ENCODE measurements at places on chromosomes 11 and 22.

- DNase-seq, result no peak
Observed at GRCh38 chr11:131063638-131064037, 147.4 kb upstream of the SNX19 start.

- no peak for DNase-seq
Observed at GRCh38 chr11:128678024-128678423, 15.8 kb upstream of the FLI1 start.

DNA sequence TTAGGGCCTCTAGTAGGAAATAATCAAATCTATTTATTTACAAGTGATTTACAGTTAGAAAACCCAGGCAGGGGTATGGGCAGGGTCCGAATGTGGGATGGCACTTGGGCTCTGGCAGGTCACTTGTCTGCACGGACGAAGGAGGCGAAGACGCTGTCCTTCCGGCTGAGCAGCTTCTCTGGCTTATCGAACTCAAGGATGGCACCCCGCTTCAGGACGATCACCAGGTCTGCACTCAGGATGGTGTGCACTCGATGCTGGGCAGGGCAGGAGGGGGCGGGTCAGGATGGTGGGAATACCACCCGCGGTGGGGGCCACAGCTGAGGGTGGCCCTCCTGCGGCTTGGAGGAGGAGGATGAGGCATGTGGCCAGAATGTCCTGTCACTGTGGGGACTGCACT lies 4.4 kb upstream of the KCNJ11 start:
- DNase-seq, result no peak

GRCh38 chr22:31056986-31057599 lies 24.0 kb upstream of the SMTN start:
- no peak for DNase-seq

DNA sequence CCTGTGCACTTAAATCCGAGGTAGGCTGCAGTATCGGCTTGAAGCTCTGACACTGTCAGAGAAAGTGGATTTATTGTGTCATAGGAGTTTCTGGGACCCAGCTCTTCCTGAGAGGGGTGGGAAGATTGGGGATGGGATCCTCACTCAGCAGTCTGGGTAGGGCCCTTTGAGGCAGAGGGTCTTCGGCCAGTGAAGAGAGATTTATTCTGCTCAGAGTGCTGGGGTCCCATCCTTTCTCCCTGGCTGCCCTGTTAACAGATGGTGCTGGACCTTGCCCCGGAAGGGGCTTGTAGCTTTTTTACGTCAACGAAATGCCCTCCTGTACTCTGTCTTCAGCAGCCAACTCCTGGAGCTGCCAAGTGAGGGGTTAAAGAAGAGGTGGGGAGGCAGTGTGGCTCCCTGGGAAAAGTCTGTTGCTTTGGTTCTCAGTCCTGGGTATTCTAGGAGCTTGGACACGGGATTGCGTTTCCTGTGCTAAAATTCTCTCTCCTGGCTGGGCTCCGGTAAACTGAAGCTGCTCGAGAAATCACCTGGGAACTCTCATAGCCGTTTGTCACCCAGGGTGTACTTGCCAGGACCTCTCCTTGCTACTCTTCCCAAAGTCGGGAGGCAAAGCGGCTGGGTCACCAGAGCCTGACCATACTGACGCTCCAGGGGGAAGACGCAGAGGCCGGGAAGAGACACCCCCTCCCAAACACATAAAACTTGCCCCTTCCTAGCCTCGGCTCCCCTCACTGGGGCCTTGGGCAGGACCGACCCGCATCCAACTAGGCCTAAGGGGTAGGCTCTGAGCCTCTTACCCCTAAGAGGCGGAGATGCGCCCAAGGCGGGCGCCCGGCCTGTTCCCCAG lies 806 bp upstream of the SMDT1 start:
- no peak for DNase-seq

DNA sequence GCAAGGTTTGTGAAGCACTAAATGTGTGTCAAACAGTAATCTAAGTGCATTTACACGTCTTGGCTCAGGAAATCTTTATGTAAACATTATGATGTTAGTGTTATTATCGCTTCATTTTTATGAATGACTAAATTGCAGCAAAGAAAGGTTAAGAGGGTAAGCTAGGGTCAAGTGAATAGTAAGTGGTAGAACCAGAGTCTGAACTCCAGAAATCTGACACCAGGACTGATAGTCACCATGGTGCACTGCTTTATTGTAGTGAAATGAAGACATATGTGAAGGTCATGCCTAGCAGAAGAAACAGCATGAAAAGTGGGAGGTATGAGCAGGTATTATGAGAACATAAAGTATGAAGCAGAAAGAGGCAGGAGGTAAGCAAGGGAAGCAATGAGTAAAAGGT lies 368.7 kb upstream of the TENM4 start:
- no peak for DNase-seq

DNA sequence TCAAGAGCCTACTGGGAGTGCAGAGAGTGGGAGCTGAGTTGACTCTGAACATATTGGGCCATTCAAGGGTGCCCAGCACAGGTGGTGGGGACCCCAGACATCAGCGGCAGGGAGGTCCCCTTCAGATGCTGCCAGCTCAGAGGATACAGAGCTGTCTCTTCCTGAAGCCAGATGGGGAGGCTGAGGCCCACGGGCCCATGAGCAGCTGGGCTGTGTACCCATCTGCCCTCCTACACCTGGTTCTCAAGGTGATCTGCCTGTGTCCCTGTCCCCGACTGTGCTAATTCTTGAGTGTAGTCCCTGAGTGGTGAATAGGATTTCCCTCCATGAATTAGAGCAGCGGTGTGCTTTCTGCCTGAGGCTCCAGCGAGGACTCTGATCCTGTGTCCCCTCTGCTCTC lies 76.3 kb downstream of the MICAL2 start:
- no peak for DNase-seq

DNA sequence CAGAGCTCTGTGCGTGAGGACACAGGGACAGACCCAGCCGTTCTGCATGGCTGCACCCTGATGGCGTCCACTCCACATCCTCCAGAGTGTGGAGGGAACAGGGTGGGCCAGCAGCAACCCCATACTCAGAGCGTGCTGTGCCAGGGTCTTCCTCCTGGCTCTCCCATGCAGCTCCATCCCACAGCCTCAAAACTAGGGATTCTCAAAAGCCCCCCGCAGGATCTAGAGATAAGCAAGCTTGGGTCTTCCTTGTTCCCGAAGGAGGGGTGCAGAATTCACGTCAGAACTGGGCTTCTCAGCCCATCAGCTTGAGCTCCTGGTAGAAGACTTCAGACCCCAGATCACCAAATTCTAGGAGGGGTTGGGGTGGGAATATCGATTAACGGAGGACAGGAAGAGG lies 858.8 kb downstream of the TBC1D22A start:
- DNase-seq, result no peak

DNA sequence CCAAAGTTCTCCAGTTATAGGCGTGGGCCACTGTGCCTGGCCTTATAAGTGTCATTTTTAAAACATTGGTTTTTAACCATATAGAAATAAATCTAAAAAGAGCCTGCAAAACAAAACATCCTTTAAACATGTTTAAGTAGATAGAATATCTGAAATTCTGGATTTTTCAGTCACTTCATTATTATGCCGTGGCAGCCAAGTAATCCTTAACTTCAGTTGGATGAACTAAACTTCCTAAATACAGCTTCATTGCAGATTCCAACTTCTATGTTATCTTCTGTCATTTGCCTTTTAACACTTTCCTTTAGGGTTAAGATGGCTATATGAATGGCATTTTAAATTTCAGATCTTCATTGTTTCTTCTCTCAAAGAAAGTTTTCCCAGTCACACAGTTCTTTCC lies 291.4 kb downstream of the TMEM135 start:
- DNase-seq, result no peak

- DNase-seq, result no peak
Observed at GRCh38 chr11:118618991-118619375, 11.6 kb downstream of the PHLDB1 start.

GRCh38 chr22:35616043-35616442 lies 1.1 kb downstream of the MB start:
- no peak for DNase-seq

Data from stimulated activated CD4-positive, alpha-beta T cell treated with anti-CD3 and anti-CD28 coated beads, Interleukin-4, amount 100 ng/mL, for 4 hours (primary cell).